Stomach (tissue), 19 donors: ENCODE measurements at places on chromosomes 11 and 22. TPM values are rescaled to one million over a fixed set of nuclear protein-coding genes. Genes with fewer than 3 reads are reported as not detected.

- DNase-seq, result no peak
- H3K27me3 ChIP-seq, result no peaks in the 10 kb centered on the region
- H3K4me3 ChIP-seq, result no peak overlapping the region
- H3K27ac ChIP-seq, result no peak overlapping the region
- no peaks in the 10 kb centered on the region for H3K4me1 ChIP-seq
Observed at GRCh38 chr22:34760276-34761008, 305.5 kb upstream of the ISX start.

- no peak overlapping the region for H3K4me3 ChIP-seq
- H3K4me1 ChIP-seq, result peaks cover 12% of the 10 kb centered on the region
- H3K27me3 ChIP-seq, result no peaks in the 10 kb centered on the region
- no peaks in the 10 kb centered on the region for H3K36me3 ChIP-seq
Observed at GRCh38 chr11:70712471-70712870, 314.1 kb downstream of the CTTN start.

DNA sequence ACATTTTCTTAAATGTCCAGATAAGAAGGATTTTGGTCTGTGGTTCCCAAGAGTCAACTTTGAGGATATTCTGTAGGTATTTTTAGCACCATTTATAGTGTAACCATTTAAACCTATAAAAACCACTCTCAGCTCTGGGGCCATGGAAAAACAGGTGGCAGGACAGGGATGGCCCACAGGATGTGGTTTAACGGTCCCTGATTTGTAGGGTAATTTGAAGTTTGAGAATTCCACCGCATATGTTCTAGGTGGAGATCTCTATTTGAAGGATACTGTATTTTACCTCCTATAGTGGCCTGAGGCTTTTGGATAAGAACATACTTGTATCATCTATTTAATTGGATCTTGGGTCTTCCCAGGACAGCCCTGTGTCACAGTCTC is 62.4 kb upstream of the IGLL5 start:
- DNase-seq, result no peak
- H3K4me3 ChIP-seq, result no peak overlapping the region
- H3K36me3 ChIP-seq, result no peaks in the 10 kb centered on the region
- no peaks in the 10 kb centered on the region for H3K4me1 ChIP-seq
- H3K27ac ChIP-seq, result no peak overlapping the region

- H3K4me1 ChIP-seq, result peaks cover 99% of the 10 kb centered on the region
- H3K27me3 ChIP-seq, result no peaks in the 10 kb centered on the region
- peak; percentile 83 for DNase-seq
- peaks cover 17% of the 10 kb centered on the region for H3K36me3 ChIP-seq
Observed at GRCh38 chr11:63847363-63847762, 8.5 kb downstream of the MARK2 start.

GRCh38 chr11:9399466-9399865 is 15.0 kb downstream of the IPO7 start:
- H3K36me3 ChIP-seq, result peaks cover 18% of the 10 kb centered on the region
- H3K27ac ChIP-seq, result no peak overlapping the region
- H3K4me1 ChIP-seq, result no peaks in the 10 kb centered on the region
- no peaks in the 10 kb centered on the region for H3K27me3 ChIP-seq
- H3K4me3 ChIP-seq, result no peak overlapping the region

DNA sequence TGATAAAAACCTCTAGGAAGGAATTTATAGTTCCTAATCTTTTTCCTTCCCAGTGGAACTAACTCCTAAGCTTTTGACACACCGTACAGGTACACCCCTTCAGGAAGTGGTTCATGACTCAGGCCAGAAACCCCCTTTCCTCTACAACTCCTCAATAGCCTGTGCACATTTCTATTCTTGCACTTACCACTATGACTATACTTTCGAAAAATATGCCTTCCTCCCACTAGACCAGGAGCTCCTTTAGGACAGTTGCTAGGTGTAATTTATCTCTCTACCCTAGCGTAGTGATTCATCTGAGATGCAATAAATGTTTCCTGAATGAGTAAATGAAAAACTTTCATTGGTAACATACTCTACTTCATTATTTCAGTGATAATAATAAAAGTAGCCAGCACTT is 14.5 kb downstream of the MAP6 start:
- no peak overlapping the region for H3K4me3 ChIP-seq
- no peak for DNase-seq
- H3K27ac ChIP-seq, result no peak overlapping the region
- no peaks in the 10 kb centered on the region for H3K36me3 ChIP-seq
- H3K27me3 ChIP-seq, result no peaks in the 10 kb centered on the region

GRCh38 chr11:67265633-67266448 is 432 bp upstream of the GRK2 start:
- peaks cover 10% of the 10 kb centered on the region for H3K36me3 ChIP-seq
- H3K4me3 ChIP-seq, result no peak overlapping the region
- peak; percentile 85 for DNase-seq

GRCh38 chr22:35317680-35318290 is 18.1 kb downstream of the TOM1 start:
- no peak overlapping the region for H3K27ac ChIP-seq
- no peaks in the 10 kb centered on the region for H3K27me3 ChIP-seq
- H3K4me1 ChIP-seq, result peaks cover 22% of the 10 kb centered on the region
- DNase-seq, result no peak
- peaks cover 59% of the 10 kb centered on the region for H3K36me3 ChIP-seq

Gene MISFA
- 1.3 TPM for total RNA-seq

Gene SCGB1C1
- not detected for total RNA-seq

Gene KRTAP5-7
- total RNA-seq, result not detected

Gene RPUSD4
- 22.8 TPM for total RNA-seq
